CD14-positive monocyte (primary cell): ENCODE measurements at places on chromosomes 12 and 14.

GRCh38 chr12:117803001-117803400 lies 165.8 kb downstream of the KSR2 start:
- no peak for DNase-seq

- no peak for DNase-seq
These were observed 179.3 kb upstream of the BTG1 start for GRCh38 chr12:92324849-92325500.

DNA sequence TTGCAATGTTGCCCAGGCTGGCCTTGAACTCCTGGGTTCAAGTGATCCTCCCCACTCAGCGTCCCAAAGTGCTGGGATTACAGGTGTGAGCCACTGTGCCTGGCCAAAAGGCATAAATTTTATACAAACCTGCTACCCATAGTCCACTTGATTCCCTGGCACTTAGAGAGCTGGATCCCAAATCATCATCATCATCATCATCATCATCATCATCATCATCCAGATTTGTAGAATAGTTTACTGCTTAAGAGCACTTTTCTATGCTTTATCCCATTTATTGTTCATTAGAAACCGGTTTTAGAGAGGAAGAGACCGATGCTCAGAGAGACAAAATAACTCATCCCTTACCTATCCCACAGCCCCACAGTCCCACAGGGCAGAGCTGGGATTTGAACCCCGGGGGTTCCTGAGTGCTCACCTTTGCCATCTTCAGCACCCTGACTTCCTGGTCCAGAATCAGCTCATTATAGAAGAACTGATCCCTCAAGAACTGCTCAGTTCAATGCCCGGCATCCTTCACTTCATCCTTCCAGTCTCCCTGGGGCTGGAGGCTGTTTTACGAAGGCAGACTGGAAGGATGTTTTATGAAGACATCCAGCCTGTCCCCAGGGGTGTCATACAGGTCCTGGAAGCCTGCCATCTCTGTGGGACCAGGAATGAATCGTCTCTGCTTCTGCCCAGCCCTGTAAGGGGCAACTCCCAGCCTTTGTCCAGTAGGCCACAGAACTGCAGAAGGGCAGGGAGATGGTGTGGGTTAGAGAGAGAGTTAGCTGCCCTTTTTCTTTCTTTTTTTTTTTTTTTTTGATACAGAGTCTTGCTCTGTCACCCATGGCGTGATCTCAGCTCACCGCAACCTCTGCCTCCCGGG lies 20.2 kb upstream of the OASL start:
- no peak for DNase-seq

- no peak for DNase-seq
These were observed 34.9 kb upstream of the FAM222A start for GRCh38 chr12:109678719-109679118.

DNA sequence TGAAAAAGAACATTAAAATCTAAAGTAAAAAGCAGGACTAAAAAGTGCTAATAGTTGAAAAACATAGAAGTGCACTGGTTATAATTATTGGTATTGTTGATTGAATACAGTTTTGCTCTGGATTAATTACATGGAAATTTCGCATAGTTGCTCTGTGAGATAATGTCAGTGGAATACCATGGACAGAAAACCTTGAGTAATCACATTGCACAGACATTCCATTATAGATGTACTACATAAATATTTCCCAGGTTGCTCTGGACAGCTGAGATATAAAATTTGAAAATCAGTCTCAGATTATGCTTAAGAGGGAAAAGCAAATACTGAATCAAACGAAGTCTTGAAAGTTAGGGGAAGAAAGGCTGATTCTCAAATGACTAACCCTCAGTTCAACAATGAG lies 439.3 kb upstream of the FLRT2 start:
- no peak for DNase-seq

GRCh38 chr12:114445401-114446323 lies 39.7 kb upstream of the TBX5 start:
- DNase-seq = no peak

GRCh38 chr12:112841906-112842305 lies 50.4 kb downstream of the RPH3A start:
- DNase-seq = no peak

GRCh38 chr14:53110096-53110495 lies 43.0 kb downstream of the DDHD1 start:
- DNase-seq = no peak

DNA sequence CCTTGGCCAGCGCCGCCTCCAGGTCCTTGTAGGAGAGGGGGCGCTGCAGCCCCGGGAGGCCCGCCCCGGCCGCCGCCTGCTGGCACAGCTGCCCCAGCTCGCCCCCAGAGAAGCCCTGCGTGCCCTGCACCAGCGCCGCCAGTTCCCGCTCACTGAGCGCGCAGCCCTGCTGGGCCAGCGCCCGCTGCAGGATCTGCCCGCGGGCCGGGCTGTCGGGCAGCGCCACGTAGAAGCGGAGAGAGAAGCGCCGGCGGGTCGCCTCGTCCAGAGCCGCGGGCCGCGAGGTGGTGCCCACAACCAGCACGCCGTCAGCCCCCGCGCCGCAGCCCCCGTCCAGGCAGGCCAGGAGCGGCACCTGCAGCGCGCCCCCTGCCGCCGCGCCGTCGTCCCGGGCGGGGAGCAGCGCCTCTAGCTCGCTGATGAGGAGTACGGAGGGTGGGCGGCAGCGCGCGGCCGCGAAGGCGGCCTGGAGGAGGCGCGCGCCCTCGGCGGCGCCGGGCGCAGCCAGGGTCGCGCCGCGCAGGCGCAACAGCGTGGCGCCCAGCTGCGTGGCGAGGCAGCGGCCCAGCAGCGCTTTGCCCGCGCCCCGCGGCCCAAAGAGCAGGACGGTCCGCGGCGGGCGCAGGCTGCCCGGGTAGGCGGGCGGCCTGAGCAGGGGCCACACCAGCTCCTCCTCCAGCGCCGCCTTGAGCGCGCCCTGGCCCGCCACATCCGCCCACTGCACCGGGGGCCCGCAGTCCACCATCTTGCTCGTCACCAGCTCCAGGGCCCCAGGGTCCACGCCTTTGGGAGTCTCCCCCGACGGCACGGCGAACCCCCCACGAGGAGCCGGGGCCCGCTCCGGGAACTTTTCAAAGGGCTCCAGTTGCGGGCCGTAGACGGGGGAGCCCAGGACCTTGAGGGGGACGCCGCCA lies 27.7 kb downstream of the FIGNL2 start:
- DNase-seq = peak; percentile 56

GRCh38 chr12:75784591-75784990 lies 247.0 kb downstream of the PHLDA1 start:
- no peak for DNase-seq

GRCh38 chr12:113912760-113913329 lies 53.3 kb downstream of the RBM19 start:
- DNase-seq = peak; percentile 14

- no peak for DNase-seq
These were observed 174.2 kb downstream of the SSPN start for GRCh38 chr12:26369588-26369987.

- DNase-seq = no peak
These were observed 124.5 kb downstream of the PTCSC3 start for GRCh38 chr14:36052063-36052462.

DNA sequence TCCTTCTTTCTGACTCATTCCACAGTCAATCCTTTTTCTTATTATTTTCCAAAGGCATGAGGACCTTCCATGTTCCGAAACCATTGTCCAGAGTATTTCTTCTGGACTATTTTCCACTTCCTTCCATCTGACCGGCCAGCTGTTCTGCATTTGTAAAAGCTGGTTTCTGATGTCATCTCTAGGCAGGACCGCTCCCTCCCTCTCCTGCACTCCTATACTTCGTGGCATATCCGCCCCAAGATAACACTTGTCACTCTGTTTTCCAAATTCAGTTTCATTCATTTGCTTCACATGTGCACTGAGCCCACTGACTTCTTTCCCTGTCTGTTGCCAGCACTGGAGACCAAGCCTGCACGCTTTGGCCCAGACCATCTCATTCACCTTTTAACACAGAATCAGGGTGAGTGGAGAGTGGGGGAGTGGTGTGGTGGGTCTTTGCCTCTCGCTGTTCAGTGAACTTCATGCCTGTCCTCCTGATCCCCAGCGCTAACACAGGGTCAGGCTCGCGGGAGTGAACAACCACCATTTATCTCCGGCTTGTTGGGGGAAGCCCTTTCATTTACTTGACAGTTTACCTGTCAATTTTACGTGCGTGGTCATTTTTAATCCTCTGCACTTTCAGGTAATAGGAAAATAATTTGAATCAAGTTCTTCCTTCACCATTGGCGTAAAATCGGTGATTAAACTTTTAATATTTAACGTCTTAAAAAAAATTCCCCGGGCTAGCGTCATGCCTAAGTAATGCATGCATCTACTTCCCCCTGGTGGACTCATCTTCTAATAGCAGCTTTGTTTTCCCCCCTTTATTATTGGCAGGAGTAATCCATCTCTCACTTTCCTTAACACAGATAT lies 52.5 kb downstream of the C12orf75 start:
- DNase-seq = peak; percentile 7
